Esophagus squamous epithelium (tissue), 5 donors: ENCODE measurements at places on chromosomes 6 and 20.
A peak's percentile ranks its signal among the peaks of the same experiment; 100 is the strongest.

GRCh38 chr6:101393829-101394251 is 332 bp downstream of the GRIK2 start:
- no peak for DNase-seq

DNA sequence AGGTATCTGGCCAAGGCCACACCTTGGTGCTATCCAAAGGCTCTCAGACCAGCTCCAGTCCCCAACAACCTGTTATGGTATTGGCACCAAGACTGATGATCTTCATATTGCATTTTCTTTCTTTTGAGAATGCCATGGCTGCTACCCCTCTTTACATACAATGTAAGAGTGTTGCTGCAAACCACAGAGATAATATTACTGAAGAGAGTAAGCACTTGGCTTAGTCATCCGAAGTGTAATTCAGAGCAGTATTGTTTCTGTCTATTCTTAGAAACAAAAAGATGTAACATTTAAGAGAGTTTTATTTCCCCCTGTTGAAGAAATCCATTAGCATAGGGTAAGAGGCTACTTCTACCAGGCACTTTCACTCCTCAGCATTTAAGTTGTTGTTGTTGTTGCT is 212.5 kb downstream of the C6orf118 start:
- DNase-seq: no peak

GRCh38 chr20:26208296-26209091 is 511.8 kb upstream of the ZNF337 start:
- no peak for DNase-seq

GRCh38 chr6:38935051-38935450 is 113.5 kb upstream of the GLP1R start:
- no peak for DNase-seq

DNA sequence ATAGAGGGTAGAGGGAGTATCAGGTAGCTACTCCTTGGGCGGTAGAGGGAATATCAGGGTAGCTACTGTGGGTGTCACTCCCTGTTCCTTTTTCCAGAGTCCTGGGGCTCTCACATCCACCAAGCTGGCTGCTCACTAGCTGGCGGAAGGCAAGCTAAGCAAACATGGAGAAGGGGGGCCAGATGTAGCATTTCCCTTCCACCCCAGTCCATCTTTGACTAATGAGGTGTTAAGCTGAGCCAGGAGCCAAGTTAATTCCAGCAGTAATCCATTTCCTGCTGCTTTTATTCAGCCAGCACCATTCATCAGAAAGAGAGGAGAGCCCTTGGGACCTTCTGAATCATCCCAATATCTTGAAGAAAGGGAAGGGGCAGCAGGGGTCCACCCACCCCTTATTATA is 330.0 kb downstream of the ZFAND3 start:
- DNase-seq: no peak

DNA sequence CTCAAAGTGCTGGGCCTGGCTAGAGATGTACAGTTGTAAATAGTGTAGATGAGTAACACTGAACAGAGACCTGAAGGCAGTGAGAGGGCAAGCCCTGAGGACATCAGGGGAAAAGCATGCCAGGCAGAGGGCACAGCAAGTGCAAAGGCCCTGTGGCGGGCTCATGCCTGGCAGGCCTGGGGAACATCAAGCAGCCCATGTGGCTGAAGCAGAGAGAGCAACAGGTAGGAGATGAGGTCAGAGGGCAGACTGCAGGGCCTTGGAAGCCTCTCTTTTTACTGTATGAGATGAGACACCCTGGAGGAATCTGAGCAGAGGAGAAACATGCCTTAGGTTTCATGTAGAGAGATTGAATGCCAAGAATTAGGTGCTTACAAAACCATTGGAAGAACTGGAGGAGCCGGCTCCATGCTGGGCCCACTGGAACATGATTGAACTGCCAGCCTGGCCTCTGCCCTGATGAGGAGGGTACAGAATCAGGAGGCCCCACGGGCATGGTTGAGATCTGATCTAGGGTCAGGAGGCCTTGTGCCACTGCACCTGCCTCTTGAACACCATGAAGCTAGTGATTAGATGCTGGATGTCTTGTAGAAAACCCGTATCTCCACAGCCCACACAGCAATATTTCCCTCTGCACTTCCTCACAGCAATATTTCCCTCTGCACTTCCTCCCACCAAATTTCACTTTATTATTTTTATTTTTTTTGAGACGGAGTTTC is 5.9 kb upstream of the HMGA1 start:
- no peak for DNase-seq

- DNase-seq: no peak
Observed at GRCh38 chr20:50017160-50017559, 34.4 kb downstream of the SNAI1 start.

DNA sequence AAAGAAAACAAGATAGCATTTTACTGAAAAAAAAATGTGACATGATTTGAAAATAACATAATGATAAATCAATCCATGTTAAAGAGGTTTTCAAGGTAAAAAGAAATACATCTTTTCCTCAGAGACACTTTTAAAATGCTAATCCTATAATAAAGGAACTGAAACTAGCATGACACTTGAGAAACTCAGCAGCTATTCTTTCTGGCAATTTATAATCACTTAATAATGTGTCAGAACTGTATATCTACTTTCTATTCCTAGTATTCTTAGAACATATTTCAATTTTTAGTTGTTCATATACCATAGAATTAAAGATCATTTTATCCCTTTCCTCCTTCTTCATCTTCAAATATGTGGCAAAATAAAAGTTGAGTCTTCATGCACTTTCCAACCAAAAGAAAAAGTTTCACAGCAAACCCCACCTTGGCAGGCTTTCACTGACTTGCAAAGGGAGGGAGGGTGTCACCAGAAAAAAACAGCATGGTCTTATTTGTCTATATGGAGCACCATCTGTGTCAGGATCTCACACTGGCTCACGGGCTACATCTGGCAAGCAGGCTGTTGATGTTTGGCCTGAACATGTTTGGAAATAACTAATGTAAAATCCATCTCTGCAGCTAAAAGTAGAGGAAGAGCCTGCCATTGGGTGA is 48.5 kb downstream of the FHL5 start:
- no peak for DNase-seq

DNA sequence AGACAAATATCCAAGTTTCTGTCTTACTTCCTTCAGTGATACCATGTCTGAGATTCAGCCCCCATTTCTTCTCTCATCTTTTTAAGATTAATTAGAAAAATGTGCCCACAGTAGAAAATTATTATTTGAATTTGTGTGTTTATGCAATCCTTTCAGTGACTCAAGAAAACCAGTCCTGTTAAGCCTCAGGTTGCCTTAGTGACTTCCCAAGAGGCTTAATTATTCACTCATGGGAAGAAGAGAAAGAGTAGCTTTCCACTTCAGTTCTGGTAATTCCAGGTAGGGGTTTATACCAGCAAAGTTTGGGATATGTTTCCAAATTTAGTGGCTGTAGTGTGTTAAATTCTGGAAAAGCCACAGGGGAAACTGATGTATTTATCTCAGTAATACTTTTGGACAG is 149.1 kb downstream of the RIMS1 start:
- DNase-seq: no peak

GRCh38 chr6:45457141-45457540 is 79.4 kb upstream of the SUPT3H start:
- DNase-seq: no peak

- no peak for DNase-seq
Observed at GRCh38 chr6:66849843-66850242, 1142.8 kb upstream of the EYS start.

- no peak for DNase-seq
Observed at GRCh38 chr6:81226957-81227356, 525.5 kb downstream of the TENT5A start.

- no peak for DNase-seq
Observed at GRCh38 chr20:8867038-8867740, 201.7 kb upstream of the PLCB4 start.

DNA sequence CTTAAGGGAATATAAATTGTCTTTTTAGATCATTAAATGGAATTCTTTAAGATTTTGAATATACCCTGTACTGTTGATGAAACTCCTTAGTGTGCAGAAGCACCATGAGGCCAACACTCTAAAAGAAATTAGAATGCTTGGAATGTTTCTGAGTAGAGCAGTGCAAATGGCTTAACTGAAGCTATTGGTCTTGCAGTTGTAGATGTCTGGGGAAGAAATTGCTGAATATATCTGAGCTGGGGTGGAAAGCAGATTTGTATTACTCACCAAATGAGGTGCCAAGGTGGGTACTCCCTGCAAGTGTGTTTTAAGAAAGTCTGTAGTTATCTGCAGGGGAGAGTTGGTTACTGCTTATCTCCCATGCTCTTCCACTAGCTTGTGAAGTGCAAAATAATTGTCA is 119.0 kb downstream of the ADGRG6 start:
- no peak for DNase-seq

DNA sequence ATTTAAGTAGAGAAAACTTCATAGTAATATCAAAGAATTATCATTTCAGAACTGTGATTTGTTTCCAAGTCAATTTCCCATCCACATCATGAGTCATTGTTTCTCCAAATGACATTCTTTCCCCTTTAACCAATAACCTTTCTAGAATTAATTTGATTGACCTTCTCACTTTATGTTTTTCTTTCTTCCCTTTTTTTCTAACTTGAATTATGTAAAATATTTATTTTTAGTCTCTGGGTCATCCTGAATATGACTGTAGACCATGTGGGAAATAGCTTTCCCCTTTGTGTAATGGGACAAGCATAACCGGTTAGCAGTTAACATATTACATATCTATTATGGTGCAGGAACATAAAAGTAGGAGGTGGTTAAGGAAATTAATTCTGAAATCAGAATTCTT is 291.1 kb downstream of the GJA1 start:
- no peak for DNase-seq

GRCh38 chr6:42771741-42772100 is 10.1 kb upstream of the BICRAL start:
- no peak for DNase-seq

DNA sequence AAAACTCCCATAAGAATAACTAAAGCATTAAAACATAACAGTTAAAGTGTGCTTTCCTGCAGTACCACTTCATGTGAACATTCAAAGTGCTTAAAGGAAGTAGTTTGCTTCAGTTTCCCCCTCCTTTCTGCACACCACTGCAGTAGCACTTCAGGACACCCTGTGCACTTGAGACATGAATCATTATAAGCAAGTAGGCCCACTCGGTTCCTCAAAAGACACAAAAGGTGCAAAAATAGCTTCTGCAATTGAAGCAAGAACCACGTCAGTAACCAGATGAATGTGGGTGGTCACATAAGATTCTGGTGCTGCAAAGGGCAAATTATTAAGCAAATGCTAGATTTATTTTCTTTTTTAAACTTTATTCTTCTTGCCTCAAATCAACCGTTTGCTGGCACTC is 160.6 kb downstream of the HIVEP2 start:
- no peak for DNase-seq

GRCh38 chr20:35252037-35252461 is 25.6 kb downstream of the MMP24 start:
- no peak for DNase-seq

GRCh38 chr6:167825332-167826229 is 1.1 kb upstream of the AFDN start:
- DNase-seq: no peak

DNA sequence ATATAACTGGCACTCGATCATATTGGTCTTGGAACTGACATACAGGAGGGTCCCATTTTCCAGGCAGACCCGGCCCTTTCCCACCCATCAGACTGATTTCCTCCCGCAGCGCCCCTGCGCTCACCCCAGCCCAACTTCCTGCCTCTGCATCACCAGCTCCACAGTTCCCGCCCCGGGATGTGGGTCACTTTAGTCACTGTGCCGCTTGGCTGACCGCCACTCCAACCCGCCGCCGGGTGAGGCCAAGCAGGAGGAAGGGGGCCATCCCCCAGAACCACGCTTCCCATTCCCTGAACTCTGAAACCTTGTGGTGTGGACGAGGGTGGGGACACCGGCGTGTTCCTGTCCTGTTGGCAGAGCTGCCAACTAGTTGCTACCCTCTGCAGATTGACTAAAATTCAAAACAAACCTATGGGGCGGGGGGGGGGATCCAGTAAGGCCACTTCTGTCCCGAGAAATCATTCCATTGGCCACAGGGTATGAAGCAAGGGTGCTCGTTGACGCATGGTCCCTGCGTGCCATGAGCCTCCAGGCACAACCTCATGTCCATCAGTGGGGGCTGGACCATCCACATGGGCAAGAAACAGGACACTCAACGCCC is 12.3 kb downstream of the TGM2 start:
- DNase-seq: peak; percentile 38

DNA sequence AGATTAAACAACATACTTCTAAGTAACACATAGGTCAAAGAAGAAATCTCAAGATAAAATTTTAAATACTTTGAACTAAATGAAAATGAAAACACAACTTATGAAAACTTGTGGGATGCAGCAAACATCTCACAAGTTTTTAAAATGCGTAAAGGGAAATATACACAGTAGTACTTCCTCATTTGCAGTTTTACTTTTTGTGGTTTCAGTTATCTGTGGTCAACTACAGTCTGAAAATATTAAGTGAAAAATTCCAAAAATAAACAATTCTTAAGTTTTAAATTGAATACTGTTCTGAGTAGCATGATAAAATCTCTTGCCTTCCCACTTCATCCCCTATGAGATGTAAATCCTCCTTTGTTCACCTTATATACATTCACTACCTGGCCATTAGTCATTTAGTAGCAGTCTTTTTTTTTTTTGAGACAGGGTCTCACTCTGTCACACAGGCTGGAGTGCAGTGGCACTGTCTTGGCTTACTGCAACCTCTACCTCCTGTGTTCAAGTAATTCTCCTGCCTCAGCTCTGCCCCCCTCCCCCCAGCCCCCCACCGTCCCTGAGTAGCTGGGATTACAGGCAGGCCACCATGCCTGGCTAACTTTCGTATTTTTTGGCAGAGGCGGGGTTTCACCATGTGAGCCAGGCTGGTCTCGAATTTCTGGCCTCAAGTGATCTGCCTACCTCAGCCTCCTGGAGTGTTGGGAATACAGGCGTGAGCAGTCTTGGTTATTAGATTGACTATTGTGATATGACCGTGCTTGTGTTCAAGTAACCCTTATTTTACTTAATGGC is 154.6 kb upstream of the AHI1 start:
- no peak for DNase-seq

GRCh38 chr6:402901-403658 is 11.5 kb downstream of the IRF4 start:
- no peak for DNase-seq

DNA sequence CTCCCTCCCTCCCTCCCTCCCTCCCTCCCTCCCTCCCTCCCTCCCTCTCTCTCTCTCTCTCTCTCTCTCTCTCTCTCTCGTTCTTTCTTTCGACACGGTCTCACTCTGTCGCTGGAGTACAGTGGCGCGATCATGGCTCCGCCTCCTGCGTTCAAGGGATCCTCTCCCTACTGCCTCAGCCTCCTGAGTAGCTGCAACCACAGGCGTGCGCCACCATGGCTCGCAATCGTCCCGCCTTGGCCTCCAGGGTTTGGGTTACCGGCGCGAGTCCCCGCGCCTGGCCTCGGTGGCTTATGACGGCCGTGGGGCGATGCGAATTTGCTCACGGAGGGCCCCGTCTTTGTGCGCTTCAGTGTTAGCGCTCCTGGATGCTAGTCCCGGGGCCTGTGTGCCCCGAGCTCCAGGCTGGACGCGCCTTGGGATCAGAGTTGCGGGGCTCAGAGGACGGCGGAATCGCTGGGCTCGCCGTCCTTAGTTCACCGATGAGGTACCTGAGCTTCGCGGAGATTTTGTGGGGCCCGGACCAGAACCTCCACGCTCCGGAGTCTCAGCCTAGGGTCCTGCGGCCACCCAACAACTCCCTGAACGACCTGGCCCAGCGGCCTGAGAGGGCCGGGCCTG is 45.2 kb downstream of the MCUR1 start:
- DNase-seq: no peak

- DNase-seq: no peak
Observed at GRCh38 chr6:159729598-159730331, 2.5 kb downstream of the WTAP start.

GRCh38 chr6:169158691-169159090 is 95.0 kb downstream of the THBS2 start:
- DNase-seq: no peak
